ENCODE measurements at places on chromosomes 11 and 22. TPM values are rescaled to one million over a fixed set of nuclear protein-coding genes. Genes with fewer than 3 reads are reported as not detected.

Gene DCHS1
- 42.4 TPM for polyA plus RNA-seq

Gene SEPTIN3
- 167 TPM for polyA plus RNA-seq

Gene OR56A4
- not detected for polyA plus RNA-seq

Gene SNX32
- 12.6 TPM for polyA plus RNA-seq

Gene KLHDC7B
- polyA plus RNA-seq: not detected

Gene OR51B4
- not detected for polyA plus RNA-seq

Gene EXPH5
- not detected for polyA plus RNA-seq

Gene KCTD17
- 96.3 TPM for polyA plus RNA-seq

Gene DNAJB7
- not detected for polyA plus RNA-seq

Gene APOL4
- not detected for polyA plus RNA-seq

Gene PICK1
- polyA plus RNA-seq: 101 TPM

Gene BCO2
- 7.4 TPM for polyA plus RNA-seq

Gene C11orf86
- polyA plus RNA-seq: not detected

Gene ART1
- not detected for polyA plus RNA-seq

Gene GRM5
- 11.8 TPM for polyA plus RNA-seq

Gene CDC42BPG
- polyA plus RNA-seq: 0.26 TPM

Gene GAL
- 2.1 TPM for polyA plus RNA-seq

Gene PRG3
- not detected for polyA plus RNA-seq

Gene OLFML1
- not detected for polyA plus RNA-seq

Gene UPK3A
- not detected for polyA plus RNA-seq

Gene DCDC1
- polyA plus RNA-seq: 5.0 TPM

Gene GP1BB
- 40.7 TPM for polyA plus RNA-seq
